Bone marrow (tissue), 2 donors: ENCODE measurements at places on chromosomes 12 and 14.

DNA sequence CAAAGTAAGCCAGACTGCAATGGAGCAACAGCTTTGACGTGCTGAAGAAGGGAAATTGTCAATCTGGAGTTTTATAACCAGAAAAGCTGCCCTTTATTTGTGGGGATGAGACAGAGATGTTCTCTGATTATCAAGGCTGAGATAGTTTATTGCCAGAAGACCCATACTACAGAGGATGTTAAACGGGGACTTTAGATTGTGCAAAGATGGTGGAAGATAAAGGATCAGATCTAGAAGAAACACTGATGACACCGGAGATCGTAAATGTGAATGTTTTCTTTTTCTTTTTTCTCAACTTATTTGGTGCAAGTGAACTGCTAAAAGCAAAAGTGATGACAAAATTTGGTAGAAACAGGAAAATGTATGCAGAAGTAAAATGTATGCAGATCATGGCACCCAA is 178.3 kb upstream of the PLEKHG7 start:
- no peak for DNase-seq

DNA sequence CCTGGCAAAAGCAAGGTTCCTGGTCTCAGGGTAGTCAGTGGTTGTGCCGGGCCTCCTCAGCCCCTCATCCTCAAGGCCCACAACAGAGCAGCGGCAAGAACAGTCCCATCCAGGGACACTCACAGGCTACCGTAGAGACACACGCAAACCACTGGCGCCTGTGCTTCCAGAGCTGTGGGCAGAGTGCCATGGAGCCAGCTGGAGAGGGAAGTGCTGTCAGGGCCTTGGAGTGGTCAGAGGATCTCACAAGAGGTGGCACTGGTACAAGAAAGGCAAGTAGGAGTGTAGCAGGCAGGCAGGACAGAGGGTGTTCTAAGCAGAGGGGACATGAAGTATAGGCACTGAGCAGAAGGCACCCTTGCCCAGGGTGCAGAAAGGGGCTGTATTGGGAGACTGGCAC is 34.6 kb downstream of the ANKRD9 start:
- no peak for DNase-seq

GRCh38 chr12:20474443-20474842 is 106.1 kb downstream of the PDE3A start:
- no peak for DNase-seq

- DNase-seq, result no peak
Observed at GRCh38 chr12:124497039-124497438, 70.4 kb downstream of the NCOR2 start.

DNA sequence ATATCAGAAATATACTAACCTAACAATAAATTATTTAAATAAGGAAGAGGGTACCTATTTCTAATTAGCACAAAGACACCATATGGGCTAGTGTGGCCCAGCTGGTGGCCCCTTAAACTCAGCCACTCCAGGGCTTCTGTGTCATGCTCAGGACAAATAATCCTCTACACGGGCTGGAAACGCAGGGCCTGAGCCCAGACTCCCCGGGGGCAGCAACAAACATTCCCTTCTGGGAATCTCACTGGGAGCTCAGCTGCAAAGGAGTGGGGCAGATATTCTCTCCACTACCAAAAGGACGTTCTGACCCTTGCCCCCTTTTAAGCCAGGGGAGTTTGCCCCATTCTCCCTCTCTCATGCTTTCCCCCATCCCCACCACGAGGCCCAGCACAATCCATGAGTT is 43.7 kb upstream of the ELK3 start:
- DNase-seq, result no peak

DNA sequence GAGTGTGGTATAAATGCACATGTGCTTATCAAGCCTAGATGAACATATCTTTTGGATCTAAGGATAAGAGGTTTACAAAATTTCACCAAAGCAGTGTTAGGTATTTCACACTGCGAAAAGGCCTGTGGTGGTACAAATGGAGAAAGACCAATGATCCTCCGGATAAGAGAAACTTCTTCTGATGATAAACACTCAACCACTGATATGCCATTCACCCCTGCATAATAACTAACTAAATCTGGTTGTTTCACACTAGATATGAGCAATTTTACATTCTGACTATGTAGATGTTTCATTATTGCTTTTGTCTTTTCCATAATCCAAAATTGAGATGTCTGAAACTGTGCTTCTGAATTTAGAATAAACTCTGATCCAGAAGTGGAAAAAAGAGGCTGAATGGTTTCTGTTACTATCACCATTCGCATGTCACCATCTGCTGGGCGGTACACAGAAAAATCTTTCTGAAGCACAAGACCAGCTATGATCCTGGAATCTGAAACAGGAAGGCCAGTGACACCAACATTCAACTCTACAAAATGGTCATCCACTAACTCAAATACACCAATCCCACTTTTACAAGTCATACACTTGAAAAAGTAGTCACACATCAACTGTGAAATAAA is 1.3 kb downstream of the BBS10 start:
- no peak for DNase-seq

DNA sequence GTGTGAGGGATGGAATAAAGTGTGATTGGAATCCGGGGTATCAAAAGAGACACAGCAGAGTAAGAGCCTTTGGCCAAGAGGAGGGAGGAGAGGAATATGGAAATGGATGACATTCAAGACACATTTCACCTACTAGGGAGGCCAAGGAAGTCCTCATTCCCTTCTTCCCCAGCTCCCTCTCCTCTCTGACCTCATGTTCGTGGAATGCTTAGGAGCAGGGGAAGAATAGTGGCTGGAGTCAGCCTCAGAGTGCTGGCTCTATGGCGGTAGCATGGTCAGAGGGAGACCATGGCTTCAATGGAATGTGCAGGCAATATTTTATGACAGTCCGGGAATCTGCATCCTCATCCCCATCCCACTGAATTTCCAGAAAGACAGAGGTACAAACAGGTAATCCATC is 196.6 kb downstream of the EGLN3 start:
- no peak for DNase-seq

- DNase-seq, result no peak
Observed at GRCh38 chr14:90281261-90281660, 24.9 kb downstream of the PSMC1 start.

DNA sequence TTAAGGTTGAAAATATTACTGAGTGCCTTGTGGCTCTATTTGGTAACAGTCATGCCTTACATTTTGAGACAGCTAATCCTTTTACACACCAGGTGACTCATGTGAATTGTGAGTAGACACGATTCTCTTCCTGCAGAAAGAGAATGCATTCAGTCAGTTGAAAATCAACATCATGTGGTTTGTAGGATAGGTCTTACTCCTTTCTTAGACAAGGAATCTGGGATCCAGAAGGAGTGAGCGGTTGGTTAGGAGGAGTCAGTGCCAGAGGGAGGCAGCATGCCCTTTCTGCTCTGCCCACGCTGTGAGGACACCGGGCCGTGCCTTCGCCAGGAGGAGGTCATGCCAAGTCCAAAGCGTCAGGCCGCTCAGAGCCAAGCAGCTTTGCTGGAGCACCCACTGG is 47.6 kb downstream of the TRAF3 start:
- no peak for DNase-seq

GRCh38 chr14:94921456-94921855 is 151.5 kb upstream of the GSC start:
- no peak for DNase-seq

DNA sequence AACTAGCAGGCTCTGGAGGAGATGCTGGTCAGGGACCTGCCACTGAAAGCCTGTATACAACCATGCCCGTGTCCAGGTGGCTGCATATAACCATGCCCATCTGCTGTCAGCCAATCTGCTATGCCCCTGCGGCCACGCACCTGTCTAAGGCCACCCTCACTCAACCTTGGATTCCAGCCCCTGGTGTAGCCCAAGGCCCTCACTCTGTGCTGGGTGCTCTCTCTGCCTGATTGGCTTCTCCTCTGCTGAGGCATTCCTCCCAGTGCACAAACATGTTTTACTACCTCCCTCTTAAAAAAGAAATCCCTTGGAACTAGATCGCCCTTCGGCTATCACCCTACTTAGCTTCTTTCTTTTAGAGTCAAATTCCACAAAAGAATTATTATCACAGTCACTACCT is 45.5 kb downstream of the ZFP36L1 start:
- no peak for DNase-seq

DNA sequence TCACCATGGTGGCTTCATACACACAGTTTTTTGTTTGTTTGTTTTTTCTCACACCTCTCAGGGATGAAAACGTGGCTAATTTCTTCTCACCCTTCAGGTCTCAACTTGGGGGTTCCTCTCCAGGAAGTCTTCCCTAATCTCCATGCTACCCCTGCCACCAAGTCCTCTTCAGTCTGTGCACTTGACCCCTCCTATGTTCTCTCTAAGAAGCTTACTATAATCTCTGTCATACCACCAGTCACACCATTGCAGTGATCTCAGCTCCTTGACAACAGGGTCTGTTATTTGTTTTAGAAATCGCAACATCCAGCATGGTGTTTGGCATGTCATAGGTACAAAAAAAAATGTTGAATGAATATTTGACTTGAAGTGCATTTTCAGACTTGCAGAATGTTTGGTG is 83.4 kb downstream of the PRORP start:
- DNase-seq, result no peak

GRCh38 chr12:74725154-74725553 is 187.5 kb downstream of the ATXN7L3B start:
- no peak for DNase-seq

- no peak for DNase-seq
Observed at GRCh38 chr14:81450100-81450531, 50.0 kb upstream of the STON2 start.

GRCh38 chr12:114919479-114919878 is 235.5 kb upstream of the TBX3 start:
- DNase-seq, result no peak

GRCh38 chr14:50926851-50927386 is 17.4 kb downstream of the PYGL start:
- peak; percentile 90 for DNase-seq

GRCh38 chr14:76576047-76576741 is 185.1 kb upstream of the VASH1 start:
- DNase-seq, result no peak

- DNase-seq, result no peak
Observed at GRCh38 chr12:3421191-3421978, 69.6 kb upstream of the PRMT8 start.

- no peak for DNase-seq
Observed at GRCh38 chr12:122293081-122293480, 26.8 kb upstream of the VPS33A start.

DNA sequence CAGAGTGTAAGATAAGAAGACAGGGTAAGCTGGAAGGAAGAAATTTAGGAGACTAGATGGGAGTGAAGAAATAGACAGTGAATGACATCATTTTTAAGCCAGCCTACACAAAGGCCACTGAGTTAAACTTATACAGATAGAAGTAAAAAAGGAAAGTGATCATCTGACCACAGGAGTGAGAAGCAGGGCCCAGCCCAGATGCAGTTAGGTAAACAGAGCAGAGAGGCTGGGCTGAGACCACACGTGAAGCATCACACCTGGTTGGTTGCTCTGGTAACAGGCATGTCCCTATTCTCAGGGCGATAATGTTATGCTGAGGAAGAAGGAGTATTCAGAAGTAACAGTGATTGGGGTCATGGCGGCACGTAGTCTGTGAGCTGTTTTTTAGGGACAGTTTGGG is 1079.4 kb downstream of the AACS start:
- no peak for DNase-seq

DNA sequence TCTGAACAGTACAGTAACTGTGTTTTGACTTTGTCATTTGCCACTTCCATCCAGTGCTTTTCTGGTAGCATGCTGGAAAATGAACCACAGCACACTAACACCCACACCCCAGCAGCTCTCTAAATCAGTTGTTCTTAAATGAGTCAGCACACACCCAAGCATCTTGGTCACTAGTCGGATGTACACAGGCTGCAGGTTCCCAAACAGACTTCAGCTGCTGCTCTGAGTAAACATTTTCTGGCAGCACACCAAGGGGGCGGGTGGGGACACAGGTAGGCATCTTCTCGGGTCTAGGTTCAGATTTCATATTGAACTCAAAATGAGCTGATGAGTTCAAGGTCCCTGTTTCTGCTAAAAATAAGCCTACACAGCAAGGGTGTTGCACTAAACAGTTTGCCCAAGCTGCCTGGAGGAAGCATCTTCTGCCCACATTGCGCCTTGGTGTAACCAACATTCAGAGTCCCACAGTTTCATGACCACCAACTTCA is 39.8 kb downstream of the IFNG start:
- no peak for DNase-seq

GRCh38 chr14:69501423-69501838 is 16.9 kb downstream of the PLEKHD1 start:
- DNase-seq, result no peak

GRCh38 chr14:29926701-29927375 is 809 bp downstream of the PRKD1 start:
- no peak for DNase-seq
